Neural crest cell (in vitro differentiated cells): ENCODE measurements at places on chromosomes 13 and 19. TPM values are rescaled to one million over a fixed set of nuclear protein-coding genes. Genes with fewer than 3 reads are reported as not detected.

AMER2 gene
- total RNA-seq, result 3.9 and 4.1 TPM in 2 replicates

CYP2S1 gene
- 0.39 TPM in 1 of 2 replicates, not detected in the other for total RNA-seq

DNA sequence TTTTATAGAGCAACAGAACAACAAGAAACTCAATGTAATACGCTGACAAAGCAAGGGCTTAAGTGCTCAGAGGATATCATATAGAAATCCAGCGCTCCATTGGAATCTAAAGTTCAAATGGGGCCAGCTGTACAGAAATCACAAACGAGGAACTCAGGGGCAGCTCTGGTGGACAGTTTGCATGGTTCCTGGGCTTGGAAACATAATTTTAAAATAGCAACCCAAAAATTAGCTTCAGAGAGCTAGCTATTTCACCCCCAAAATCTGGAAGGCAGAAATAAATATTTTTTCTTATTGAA is 19.2 kb upstream of the LATS2 start:
- peaks cover 9% of the 10 kb centered on the region for H3K27me3 ChIP-seq
- H3K4me3 ChIP-seq, result no peak overlapping the region
- no peak for DNase-seq
- H3K36me3 ChIP-seq, result no peaks in the 10 kb centered on the region
- H3K4me1 ChIP-seq, result peaks cover 10% of the 10 kb centered on the region
- no peak overlapping the region for H3K27ac ChIP-seq

DNA sequence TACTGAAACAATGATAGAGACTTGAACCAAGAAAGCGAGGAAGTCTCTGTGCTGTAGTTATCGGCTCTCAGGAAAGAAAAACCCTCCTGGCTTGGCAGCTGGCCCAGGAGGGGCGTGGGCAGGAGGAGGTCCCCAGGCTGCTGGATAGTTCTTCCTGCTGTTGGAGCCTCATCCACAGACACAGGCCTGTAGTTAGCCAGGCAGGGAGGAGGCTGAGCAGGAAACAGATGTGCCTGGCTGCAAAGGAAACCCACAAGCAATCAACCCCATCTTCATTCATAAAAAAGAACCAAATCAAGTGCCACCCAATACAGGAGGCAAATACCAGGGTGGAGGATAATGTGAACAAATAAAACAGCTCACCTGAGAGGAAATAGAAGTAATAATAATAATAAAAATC is 86.2 kb downstream of the IRS2 start:
- H3K27me3 ChIP-seq, result no peaks in the 10 kb centered on the region
- H3K36me3 ChIP-seq, result no peaks in the 10 kb centered on the region
- no peak overlapping the region for H3K4me3 ChIP-seq
- H3K27ac ChIP-seq, result no peak overlapping the region
- no peak for DNase-seq

SERPINE3 gene
- total RNA-seq, result not detected in 2 replicates

DNA sequence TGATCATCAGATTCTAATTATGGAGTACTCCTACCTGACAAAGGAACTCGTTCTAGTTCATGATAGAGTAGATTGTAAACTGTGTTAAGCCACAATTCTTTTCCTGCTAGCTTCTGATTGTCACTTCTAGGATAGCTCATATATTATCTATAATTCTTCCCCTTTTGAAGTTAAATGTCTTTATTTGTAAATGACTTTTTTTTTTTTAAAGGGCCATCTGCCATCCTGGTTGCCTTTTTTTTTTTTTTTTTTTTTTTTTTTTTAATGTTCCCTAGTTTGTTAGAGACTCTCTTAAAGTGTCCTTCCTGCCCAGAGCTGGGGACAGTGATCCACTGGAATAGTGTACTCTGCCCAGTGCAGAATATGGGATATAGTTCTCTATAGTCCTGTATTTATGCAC is 4.3 kb downstream of the CHAMP1 start:
- no peak overlapping the region for H3K27ac ChIP-seq
- no peak for DNase-seq
- H3K27me3 ChIP-seq, result no peaks in the 10 kb centered on the region
- peak overlapping the region; percentile 74 for H3K4me3 ChIP-seq
- H3K36me3 ChIP-seq, result peaks cover 30% of the 10 kb centered on the region

GRCh38 chr13:46359714-46360113 is 27.3 kb downstream of the RUBCNL start:
- no peak for DNase-seq
- peaks cover 16% of the 10 kb centered on the region for H3K36me3 ChIP-seq
- no peaks in the 10 kb centered on the region for H3K4me1 ChIP-seq
- no peak overlapping the region for H3K27ac ChIP-seq
- H3K27me3 ChIP-seq, result no peaks in the 10 kb centered on the region
- no peak overlapping the region for H3K4me3 ChIP-seq

DNA sequence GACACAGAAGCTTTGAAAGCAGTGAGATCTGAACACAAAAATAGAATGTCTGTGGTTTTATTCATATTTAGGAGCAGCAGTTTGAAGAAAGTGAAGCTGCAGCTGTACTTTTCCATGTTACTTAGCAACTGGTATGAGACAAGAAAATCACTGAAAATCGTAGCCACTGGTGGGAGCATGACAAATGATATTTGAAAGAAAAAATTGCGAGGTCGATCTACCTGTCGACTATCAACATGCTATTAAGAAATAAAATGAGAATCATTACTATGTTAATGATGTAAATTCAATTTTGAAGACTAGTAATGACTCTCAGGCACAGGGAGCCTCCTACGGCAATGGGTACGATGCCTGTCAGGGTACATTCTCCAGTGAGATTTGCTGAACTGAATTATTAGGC is 436.4 kb downstream of the SLITRK5 start:
- no peaks in the 10 kb centered on the region for H3K27me3 ChIP-seq
- no peak overlapping the region for H3K27ac ChIP-seq
- peaks cover 3% of the 10 kb centered on the region for H3K36me3 ChIP-seq
- H3K4me3 ChIP-seq, result no peak overlapping the region

GRCh38 chr19:48588670-48589401 is 17.7 kb upstream of the SPACA4 start:
- H3K4me1 ChIP-seq, result peaks cover 13% of the 10 kb centered on the region
- H3K27ac ChIP-seq, result no peak overlapping the region
- DNase-seq, result peak; percentile 98

DNA sequence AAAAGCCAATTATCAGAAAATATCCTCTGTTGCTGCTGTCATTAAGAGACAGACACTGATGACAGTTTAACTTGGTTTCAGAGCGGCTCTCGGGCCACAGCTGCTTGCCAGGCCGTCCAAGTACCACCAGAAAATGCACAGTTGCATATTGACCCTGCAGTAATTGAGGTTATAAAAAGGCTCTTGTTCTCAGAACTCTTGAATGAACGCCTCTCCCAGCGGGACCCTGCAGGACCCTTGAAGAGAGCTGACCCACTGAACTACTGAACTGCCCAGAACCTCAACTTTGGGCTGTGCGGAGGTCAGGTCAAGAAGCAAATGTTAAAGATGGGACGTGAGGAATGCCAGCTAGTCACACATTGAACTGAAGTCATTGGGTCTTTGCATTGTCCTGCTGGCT is 1559.0 kb upstream of the SLC10A2 start:
- H3K36me3 ChIP-seq, result peaks cover 3% of the 10 kb centered on the region
- H3K27me3 ChIP-seq, result no peaks in the 10 kb centered on the region
- H3K4me1 ChIP-seq, result peaks cover 33% of the 10 kb centered on the region
- DNase-seq, result peak; percentile 26

- DNase-seq, result no peak
- H3K4me1 ChIP-seq, result peaks cover 7% of the 10 kb centered on the region
- no peaks in the 10 kb centered on the region for H3K27me3 ChIP-seq
- H3K27ac ChIP-seq, result no peak overlapping the region
Observed at GRCh38 chr13:92947770-92948434, 278.7 kb upstream of the GPC6 start.

COL5A3 gene
- total RNA-seq, result 0.61 and 0.86 TPM in 2 replicates

DNA sequence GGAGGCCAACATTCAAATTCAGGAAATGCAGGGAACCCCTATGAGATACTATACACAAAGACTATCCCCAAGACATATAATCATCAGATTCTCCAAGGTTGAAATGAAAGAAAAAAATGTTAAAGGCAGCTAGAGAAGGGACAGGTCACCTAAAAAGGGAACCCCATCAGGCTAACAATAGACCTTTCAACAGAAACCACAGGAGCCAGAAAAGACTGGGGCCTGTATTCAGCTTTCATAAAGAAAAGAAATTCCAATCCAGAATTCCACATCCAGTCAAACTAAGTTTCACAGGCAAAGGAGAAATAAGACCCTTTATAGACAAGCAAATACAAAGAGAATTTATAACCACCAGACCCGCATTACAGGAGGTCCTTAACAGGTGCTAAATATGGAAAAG is 1703.6 kb upstream of the PRR20A start:
- no peak overlapping the region for H3K4me3 ChIP-seq
- DNase-seq, result no peak
- no peaks in the 10 kb centered on the region for H3K27me3 ChIP-seq
- H3K4me1 ChIP-seq, result peaks cover 11% of the 10 kb centered on the region

GRCh38 chr19:1238369-1239303 is 831 bp upstream of the CBARP start:
- DNase-seq, result no peak
- H3K4me1 ChIP-seq, result peaks cover 16% of the 10 kb centered on the region
- peak overlapping the region; percentile 62 for H3K27ac ChIP-seq

DNA sequence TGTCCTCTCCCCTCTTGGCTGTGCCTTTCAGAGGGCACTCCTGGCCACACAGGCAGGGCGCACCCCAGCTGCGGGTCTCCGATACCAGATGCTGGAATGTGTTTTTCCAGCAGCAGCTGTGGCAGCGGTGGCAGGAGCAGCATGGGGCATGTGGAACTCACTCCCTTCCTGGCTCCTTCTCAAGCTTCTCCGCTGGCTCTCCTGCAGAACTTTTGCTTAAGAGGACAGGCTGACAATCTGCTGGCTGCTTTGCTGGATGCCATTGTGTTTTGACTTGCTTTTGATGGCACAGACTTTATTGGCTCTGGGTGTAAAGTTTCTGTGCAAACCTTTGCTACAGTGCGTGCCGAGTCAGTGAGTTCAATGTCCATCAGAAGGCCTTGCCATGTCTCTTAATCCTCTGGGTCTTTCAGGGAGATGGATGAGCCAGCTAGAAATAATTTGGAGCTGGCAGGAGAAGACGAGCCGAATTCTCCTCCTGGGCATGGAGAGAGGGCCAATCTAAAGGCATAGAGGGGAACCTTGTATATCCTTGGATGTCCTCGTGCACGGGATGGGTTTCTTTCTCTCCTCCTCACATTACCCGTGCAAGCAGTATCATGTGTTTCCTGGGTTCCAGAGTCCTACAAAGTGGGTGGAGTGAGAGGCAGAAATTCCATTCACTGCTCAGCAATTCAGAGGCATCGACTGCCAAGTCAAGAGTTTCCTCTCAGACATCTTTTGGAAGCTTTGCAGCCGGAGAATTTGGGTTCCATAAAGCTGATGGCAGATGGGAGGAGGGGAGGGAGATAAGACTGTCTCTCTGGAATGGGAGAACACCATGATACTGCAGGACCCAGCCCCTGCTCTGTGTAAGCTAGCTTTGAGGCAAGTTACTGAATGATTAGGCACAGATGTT is 231.2 kb downstream of the FGF9 start:
- no peak for DNase-seq
- no peaks in the 10 kb centered on the region for H3K36me3 ChIP-seq
- no peak overlapping the region for H3K27ac ChIP-seq
- no peaks in the 10 kb centered on the region for H3K4me1 ChIP-seq
- H3K27me3 ChIP-seq, result no peaks in the 10 kb centered on the region

DNA sequence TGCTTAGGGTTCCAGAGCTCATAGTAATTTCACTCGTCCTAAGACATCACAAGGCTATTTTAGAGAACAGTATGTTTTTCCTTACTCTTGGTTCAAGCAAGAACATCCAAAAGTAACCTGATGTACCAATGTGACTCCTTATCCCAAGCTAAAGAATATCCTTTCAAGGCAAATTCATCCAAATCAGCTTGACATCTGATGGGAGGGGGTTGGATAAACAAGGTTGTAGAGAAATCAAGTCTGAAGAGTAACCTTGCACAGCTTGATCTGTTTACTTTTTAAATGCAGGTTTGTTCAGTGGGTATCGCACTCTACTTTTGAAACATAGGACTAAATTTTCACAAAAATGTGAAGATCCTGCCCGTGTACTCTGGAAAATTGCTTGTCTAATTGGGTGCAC is 201.2 kb downstream of the GGACT start:
- H3K4me3 ChIP-seq, result no peak overlapping the region
- H3K4me1 ChIP-seq, result peaks cover 12% of the 10 kb centered on the region
- no peak for DNase-seq

DCT gene
- 0.12 and 0.43 TPM in 2 replicates for total RNA-seq

DNA sequence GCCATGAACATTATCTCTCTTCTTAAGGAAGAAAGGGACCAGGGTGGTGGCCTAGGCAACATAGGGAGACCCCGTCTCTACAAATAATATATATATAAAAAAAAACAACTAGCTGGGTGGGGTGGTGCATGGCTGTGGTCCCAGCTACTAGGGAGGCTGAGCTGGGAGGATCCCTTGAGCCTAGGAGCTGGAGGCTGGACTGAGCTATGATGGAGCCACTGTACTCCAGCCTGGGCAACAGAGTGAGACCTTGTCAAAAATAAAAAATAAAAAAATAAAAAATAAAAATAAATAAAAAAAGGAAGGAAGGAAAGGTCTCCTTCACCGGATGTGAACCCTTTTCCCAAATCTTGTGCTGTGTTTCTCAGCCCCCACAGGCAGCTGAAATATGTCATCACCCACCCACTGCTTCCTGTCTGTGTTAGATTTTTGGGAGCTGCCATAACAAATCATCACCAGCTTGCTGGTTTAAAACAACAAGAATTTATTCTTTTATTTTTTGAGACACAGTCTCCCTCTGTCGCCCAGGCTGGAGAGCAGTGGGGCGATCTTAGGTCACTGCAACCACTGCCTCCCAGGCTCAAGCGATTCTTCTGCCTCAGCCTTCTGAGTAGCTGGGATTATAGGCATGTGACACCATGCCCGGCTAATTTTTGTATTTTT is 9.5 kb upstream of the TSPAN16 start:
- H3K36me3 ChIP-seq, result no peaks in the 10 kb centered on the region
- no peak overlapping the region for H3K4me3 ChIP-seq
- no peaks in the 10 kb centered on the region for H3K4me1 ChIP-seq
- DNase-seq, result no peak

GRCh38 chr13:67635754-67636153 is 405.6 kb upstream of the PCDH9 start:
- H3K27me3 ChIP-seq, result no peaks in the 10 kb centered on the region
- no peak for DNase-seq
- H3K27ac ChIP-seq, result no peak overlapping the region
- no peak overlapping the region for H3K4me3 ChIP-seq
- H3K4me1 ChIP-seq, result no peaks in the 10 kb centered on the region
- no peaks in the 10 kb centered on the region for H3K36me3 ChIP-seq

GJA3 gene
- not detected in 2 replicates for total RNA-seq

DNA sequence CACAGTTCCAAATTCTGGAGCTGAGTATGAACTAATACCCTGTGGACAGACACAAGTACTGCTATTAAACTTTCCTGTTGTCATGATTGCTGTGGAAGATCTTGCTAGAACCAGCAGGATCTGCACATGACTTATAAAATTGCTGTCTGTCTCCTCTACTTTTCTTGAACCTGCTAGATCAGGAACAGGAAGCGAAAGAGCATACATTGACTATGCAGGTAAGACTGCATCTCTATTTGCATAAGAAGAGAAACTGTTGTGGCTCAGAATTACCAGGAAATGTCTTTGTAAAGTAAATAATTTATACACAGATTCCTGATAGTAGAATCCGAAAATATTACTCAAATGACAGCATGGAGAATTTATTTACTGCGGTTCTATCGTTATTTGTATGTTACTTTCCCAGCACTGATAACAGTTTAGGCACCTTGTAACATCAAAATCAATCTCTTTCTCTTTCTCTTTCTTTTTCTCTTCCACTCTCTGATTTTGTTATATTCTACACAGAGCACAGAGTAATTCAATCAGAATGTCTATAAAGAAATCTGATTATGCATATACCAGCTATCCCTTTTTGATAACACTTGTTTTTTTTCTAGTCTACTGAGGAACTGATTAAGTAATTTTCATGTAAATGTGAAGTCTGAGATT is 226.5 kb downstream of the MYO16 start:
- peaks cover 11% of the 10 kb centered on the region for H3K4me1 ChIP-seq
- H3K4me3 ChIP-seq, result no peak overlapping the region
- no peak overlapping the region for H3K27ac ChIP-seq

SIGLEC14 gene
- total RNA-seq, result not detected in 2 replicates
